ENCODE measurements at places on chromosomes 5 and 9.

GRCh38 chr5:112685931-112686330, 51.8 kb upstream of the APC start:
- DNase-seq: peak; percentile 57

DNA sequence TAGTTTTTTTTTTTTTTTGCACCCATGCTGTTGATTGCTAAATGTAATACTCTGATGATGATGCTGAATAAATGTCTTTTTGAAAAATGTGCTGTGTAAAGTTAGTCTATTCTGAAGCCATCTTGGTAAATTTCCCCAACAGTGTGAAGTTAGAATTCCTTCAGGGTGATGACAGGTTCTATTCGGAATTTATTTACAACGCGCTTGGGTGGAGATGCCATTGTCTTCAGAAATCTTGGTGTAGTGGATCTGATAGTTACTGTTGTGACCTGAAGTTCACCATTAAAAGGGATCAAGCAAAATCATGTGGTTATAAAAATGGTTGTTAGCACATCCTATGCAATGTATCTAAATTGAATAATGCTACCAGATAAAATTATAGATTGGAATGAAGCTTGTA, 36.3 kb upstream of the DMRT1 start:
- no peak for DNase-seq

- no peak for DNase-seq
These were observed 192.6 kb upstream of the PRDM9 start for GRCh38 chr5:23314827-23315226.

DNA sequence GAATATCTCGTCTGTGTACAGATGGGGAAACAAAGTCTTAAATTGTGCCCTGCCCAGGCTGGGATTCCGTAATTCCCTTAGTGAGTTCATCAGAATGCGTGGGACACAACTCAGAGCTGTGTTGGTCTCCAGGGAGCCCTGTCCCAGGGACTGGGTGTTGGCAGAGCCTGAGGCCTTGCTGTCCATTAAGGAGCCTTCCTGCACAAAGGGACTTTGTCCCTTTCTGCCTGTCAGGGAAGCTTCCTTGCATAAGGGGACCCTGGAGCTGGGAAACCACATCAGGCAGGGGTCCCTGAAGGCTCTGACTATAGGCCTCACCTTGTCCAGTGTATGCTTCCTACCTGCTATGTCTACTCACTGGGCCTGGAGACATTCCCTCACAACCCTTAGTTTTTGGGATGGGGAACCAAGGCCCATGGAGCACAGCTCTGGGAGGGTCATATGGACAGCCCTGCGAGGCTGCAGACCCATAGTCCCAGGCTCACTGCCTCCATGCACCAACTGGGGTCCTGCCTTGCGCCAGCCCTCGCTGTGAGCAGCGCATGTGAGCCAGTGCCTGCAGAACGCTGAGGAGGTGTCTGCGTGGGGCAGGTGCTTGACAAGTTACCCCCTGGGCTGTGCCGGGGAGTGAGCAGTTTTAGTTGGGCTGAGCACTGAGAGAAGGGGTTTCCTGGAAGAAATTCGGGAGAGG, 1.6 kb downstream of the CARD19 start:
- no peak for DNase-seq

DNA sequence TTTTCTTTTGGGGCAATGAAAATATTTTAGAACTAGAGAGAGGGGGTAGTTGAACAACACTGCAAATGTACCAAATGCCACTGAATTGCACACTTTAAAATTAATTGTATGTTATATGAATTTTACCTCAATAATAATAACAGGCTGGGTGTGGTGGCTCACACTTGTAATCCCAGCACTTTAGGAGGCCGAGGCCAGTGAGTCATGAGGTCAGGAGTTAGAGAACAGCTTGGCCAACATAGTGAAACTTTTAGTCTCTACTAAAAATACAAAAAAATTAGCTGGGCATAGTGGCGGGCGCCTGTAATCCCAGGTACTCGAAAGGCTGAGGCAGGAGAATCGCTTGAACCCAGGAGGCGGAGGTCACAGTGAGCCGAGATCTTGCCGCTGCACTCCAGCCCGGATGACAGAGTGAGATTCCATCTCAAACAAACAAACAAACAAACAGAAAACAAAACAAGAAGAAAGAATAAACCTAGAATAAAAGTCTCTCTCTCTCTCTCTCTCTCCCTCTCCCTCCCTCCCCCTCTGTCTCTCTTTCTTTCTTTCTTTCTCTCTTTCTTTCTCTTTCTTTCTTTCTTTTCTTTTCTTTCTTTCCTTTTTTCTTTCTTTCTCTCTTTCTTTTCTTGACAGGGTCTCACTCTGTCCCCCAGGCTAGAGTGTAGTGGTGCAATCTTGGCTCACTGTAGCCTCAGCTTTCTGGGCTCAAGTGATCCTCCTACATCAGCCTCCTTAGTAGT, 91.1 kb downstream of the BASP1 start:
- no peak for DNase-seq

- no peak for DNase-seq
These were observed 47.1 kb downstream of the NACC2 start for GRCh38 chr9:136047775-136048559.

DNA sequence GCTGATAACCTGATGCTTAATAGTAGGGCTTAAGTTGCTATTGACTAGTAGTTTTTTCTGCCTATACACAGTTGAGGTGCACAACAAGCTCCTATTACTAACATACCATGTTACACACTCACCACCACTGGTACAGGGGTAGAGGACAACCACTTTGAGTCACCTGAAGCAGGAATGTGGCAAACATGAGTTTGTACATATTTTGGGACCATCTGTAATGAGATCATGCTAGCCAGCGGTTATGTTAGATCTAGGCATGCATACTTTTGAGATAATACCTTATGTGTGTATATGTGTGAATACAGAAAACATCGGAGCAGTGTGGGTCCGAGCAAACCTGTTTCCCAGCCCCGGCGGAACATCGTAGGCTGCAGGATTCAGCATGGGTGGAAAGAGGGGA, 72.8 kb upstream of the NXNL2 start:
- peak; percentile 12 for DNase-seq

GRCh38 chr5:120516805-120517204, 52.7 kb downstream of the PRR16 start:
- peak; percentile 70 for DNase-seq

GRCh38 chr5:146254223-146254622, 50.8 kb downstream of the RBM27 start:
- DNase-seq: no peak

DNA sequence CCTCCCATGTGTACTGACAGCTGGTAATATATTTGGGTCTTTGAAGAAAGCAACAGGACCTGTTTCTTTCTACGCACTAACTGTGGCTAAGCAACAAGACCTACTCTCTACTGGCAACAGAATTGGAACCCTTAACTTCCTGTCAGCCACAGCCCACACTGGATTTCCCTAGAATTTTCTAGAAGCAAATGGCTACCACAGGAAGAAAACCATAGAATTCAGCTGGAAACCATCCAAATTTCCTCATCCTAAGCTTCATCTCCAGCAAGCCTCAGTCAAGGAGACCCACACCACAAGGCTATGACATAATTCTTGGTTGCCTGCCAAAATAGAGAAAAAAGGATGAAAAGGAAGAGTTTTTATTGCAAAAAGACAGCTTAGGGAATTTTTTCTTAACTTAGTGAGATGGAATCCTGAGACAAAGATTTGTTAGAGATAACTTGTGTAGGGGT, 171.8 kb upstream of the TNC start:
- DNase-seq: no peak

- DNase-seq: peak; percentile 79
These were observed at the start of gene SMIM3 for GRCh38 chr5:150778517-150779396. Gene SMIM3, plus strand, starts transcription at chr5:150778757. Its CDS starts 16,684 bp downstream, at chr5:150795441.

DNA sequence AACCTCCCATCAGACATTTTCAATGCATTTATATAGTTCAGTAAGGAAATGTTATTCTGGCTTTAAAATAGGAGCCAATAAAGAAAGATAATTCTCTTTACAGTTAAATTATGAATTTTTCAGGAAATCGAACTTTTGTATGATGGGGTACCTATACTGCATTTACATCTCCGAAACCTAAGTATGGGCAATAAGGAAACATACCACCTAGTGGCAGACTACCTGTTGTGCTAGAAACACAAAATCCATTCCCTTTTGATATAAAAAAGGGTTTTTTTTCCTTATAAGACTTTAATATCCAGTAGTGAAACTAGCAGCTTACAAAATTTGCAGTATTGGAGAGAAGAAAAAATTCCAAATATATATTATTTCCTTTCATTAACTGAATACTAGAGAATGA, 21.3 kb upstream of the VLDLR start:
- no peak for DNase-seq

GRCh38 chr9:99576002-99576401, 245.7 kb upstream of the NR4A3 start:
- DNase-seq: no peak

- no peak for DNase-seq
These were observed 21.5 kb downstream of the CDK5RAP2 start for GRCh38 chr9:120558454-120558853.

GRCh38 chr9:23543419-23543818, 282.6 kb downstream of the ELAVL2 start:
- no peak for DNase-seq

DNA sequence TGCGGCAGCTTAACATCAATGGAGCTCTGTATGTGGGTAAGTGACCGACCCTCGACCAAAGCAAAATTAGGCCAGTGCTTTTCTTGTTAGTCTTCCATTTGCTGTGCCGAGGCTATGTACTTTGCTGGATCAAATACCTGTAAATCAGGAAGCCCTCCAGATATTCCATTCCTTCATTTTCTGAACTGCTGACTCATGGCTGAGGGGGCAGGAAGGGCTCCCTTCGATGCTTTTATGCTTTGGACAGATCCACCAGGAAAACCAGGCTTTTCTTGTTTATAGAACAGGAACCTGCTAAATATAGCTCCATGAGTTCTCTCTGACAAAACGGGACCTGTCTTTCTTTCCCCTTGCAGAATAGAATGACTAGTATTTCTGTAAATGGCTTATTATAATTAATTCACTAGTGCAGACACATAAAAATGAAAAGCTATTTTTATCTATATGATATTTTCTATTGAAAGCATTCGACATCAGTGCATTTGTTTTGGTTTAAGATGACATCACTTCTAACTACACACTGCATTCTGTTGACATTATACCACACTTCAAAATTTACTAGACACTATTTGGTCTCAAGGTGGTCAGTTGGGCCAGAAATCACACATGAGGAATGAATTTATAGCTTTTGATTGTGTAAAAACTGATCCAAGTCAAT, 93.3 kb downstream of the LIFR start:
- no peak for DNase-seq

- no peak for DNase-seq
These were observed 4.8 kb downstream of the TMOD1 start for GRCh38 chr9:97506306-97506705.

DNA sequence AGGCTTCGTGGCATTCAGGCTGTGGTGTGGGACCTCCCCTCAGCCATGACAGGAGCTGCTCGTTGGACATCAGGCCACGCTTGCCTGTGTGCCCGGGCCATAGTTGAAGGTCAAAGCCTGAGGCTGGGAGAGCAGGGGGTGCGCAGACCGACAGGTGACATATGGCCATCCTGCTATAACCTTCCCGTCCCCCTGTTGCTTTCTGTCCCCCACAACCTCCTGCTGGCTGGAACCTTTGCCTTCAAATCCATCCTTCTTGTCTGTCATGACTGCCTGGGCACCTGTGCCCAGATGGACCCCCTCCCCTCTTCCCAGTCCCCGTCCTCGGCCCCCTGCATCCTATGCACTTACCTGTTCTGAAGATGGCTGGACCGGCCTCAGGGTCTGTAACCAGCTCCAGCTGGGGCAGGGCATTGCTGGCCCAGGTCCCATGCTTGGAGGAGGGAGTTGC, 83.2 kb downstream of the WNK2 start:
- no peak for DNase-seq

DNA sequence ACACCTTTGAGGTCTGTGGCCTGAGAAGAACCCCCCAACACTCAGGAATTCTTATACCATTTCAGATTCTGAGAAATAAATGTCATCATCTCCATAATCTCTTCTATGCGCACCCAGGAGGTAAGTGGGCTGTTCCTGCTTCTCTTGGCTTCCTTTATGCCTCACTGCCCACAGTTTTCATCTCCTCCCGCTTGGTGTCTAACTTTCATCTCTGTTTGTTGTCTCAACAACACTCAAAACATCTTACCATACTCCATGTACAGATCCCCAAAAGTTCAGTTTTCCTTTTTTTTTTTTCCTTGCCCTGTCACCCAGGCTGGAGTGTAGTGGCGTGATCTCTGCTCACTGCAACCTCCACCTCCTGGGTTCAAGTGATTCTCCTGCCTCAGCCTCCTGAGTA, 170.2 kb upstream of the FREM1 start:
- no peak for DNase-seq

GRCh38 chr5:131430794-131431193, 166.9 kb downstream of the CDC42SE2 start:
- DNase-seq: no peak

- DNase-seq: no peak
These were observed 32.9 kb downstream of the FRMD3 start for GRCh38 chr9:83505282-83505681.

- DNase-seq: no peak
These were observed 100.9 kb downstream of the ATP10B start for GRCh38 chr5:160750938-160751657.

DNA sequence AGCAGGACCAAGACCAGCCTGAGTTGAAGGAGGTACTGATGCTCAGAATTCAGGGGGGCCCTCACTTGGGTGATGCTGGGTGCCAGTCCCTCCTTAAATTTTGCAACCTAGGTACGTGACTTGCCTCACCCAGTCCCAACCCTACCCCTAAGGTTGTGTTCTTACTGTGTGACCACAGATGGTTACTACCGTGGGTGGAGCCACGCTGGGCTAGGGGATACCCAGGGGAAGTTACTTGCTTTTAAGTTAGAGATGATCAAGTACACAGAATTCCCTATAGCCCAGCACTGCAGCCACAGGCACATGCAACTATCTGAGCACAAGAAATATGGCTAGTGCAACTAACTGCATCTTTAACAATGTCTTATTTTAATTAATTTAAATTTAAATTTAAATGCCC, 32.9 kb downstream of the NXNL2 start:
- DNase-seq: no peak

- peak; percentile 36 for DNase-seq
These were observed 296.7 kb upstream of the PANK3 start for GRCh38 chr5:168875832-168876231.

DNA sequence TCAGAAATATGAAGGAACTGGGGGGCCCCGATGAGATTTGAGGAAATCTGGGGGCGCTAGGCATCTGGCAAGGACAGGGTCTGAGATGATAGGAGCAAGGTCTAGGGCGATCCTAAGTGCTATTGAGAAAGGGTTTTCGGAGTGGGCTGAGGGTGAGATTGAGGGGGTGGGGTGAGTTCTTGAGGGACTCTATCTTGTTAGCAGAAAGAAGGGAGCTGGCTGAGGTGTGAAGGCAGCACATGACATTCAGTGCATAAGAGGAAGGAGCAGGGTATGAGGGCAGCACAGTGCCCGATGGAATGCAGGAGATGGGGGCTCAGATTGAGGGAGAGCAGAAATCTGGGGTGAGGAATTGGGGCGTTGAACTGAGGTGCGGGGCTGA, 640 bp downstream of the TRIM32 start:
- DNase-seq: peak; percentile 26

GRCh38 chr5:140570058-140570457, 5.4 kb downstream of the SLC35A4 start:
- no peak for DNase-seq

- DNase-seq: no peak
These were observed 27.1 kb upstream of the ZBTB43 start for GRCh38 chr9:126777733-126778132.

Data from AG08395 (cell line).